ENCODE measurements at places on chromosomes 13 and 19. TPM values are rescaled to one million over a fixed set of nuclear protein-coding genes. Genes with fewer than 3 reads are reported as not detected.
A peak's percentile ranks its signal among the peaks of the same experiment; 100 is the strongest.

GRCh38 chr13:73939603-73940002, 194.6 kb downstream of the KLF12 start:
- H3K4me3 ChIP-seq: no peak overlapping the region
- no peak overlapping the region for H3K27ac ChIP-seq
- H3K27me3 ChIP-seq: no peaks in the 10 kb centered on the region
- H3K4me1 ChIP-seq: no peaks in the 10 kb centered on the region
- DNase-seq: no peak

- H3K36me3 ChIP-seq: no peaks in the 10 kb centered on the region
- H3K4me1 ChIP-seq: no peaks in the 10 kb centered on the region
- H3K4me3 ChIP-seq: no peak overlapping the region
- no peak for DNase-seq
- H3K27ac ChIP-seq: no peak overlapping the region
- H3K27me3 ChIP-seq: no peaks in the 10 kb centered on the region
These were observed 176.5 kb downstream of the USP12 start for GRCh38 chr13:26995159-26995558.

- no peak for DNase-seq
- peaks cover 18% of the 10 kb centered on the region for H3K4me1 ChIP-seq
- H3K36me3 ChIP-seq: no peaks in the 10 kb centered on the region
- no peak overlapping the region for H3K27ac ChIP-seq
- H3K4me3 ChIP-seq: no peak overlapping the region
- H3K27me3 ChIP-seq: no peaks in the 10 kb centered on the region
These were observed 55.5 kb upstream of the KATNAL1 start for GRCh38 chr13:30362869-30363268.

GRCh38 chr19:17497149-17497798, 14.2 kb upstream of the PGLS start:
- H3K27ac ChIP-seq: no peak overlapping the region
- H3K27me3 ChIP-seq: no peaks in the 10 kb centered on the region
- H3K4me1 ChIP-seq: no peaks in the 10 kb centered on the region

DNA sequence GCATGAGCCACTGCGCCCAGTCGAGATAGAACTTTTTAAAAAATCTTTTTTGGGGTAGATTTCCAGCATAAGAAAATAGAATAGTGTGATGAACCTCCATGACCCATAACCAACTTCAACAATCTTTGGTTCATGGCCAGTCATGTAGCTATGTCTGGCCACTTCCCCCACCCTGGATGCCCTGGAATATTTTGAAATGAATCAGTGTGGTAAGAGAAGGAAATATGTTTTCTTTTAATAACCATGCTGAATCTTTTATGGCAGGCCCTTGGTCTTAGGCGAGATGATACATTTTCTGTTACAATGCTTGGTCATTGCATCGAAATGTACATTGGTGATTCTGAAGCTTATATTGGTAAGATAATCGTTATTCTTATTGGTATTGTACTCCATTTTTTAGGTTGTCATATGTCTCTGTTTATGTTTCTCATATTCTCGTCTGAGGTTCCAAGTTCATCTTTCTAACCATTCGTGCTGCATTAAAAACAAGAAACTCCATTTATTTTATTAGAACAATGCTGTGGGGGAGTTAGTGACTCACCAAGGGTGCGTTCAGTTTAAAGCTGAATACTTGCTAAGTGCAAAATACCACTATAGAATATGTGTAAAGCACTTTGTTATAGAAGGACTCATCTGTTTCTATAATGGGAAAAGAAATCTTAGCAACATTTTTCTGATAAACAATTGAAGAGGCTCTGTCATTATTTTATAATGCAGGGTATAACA, 16.4 kb upstream of the UPF3A start:
- no peaks in the 10 kb centered on the region for H3K27me3 ChIP-seq
- H3K4me3 ChIP-seq: no peak overlapping the region
- no peak for DNase-seq
- H3K4me1 ChIP-seq: peaks cover 13% of the 10 kb centered on the region
- no peak overlapping the region for H3K27ac ChIP-seq

PRPF31 gene
- 57.1 TPM for total RNA-seq

GRCh38 chr13:31887286-31887685, 144.3 kb upstream of the FRY start:
- no peak overlapping the region for H3K27ac ChIP-seq
- no peaks in the 10 kb centered on the region for H3K36me3 ChIP-seq
- H3K27me3 ChIP-seq: no peaks in the 10 kb centered on the region
- peaks cover 20% of the 10 kb centered on the region for H3K4me1 ChIP-seq
- no peak overlapping the region for H3K4me3 ChIP-seq
- no peak for DNase-seq

FOXA3 gene
- not detected for total RNA-seq

PSG1 gene
- not detected for total RNA-seq

GRCh38 chr19:44019498-44019897, 5.7 kb upstream of the ZNF222 start:
- H3K27ac ChIP-seq: no peak overlapping the region
- DNase-seq: no peak
- H3K4me1 ChIP-seq: no peaks in the 10 kb centered on the region
- H3K4me3 ChIP-seq: no peak overlapping the region

DNA sequence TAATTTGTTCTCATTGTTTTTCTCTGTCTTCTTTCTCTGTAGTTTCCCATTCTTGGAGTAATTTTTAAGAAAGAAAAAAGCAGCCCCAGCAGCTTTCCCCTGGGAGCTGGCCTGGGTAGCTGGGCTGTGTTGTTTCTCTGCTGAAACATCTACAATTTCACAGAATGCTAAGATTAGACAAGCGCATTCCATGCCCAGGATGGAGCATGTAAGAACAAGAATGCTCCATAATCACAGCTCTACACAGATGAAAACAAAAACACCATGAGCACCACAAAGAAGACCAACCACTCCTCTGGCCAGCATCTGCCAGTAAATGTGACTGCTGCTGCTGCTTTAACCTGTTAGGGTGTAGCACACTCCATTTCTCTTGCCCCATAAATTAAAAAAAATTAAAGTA, 239.2 kb upstream of the SLITRK1 start:
- no peak overlapping the region for H3K27ac ChIP-seq
- no peaks in the 10 kb centered on the region for H3K27me3 ChIP-seq
- H3K4me3 ChIP-seq: no peak overlapping the region
- DNase-seq: no peak

- H3K4me3 ChIP-seq: no peak overlapping the region
- no peak overlapping the region for H3K27ac ChIP-seq
- DNase-seq: peak; percentile 46
- no peaks in the 10 kb centered on the region for H3K36me3 ChIP-seq
These were observed 565.1 kb downstream of the LIG4 start for GRCh38 chr13:107650081-107650701.

- H3K4me1 ChIP-seq: peaks cover 59% of the 10 kb centered on the region
- DNase-seq: peak; percentile 90
- H3K36me3 ChIP-seq: no peaks in the 10 kb centered on the region
These were observed 29.3 kb upstream of the NANOS3 start for GRCh38 chr19:13847407-13848339.

DNA sequence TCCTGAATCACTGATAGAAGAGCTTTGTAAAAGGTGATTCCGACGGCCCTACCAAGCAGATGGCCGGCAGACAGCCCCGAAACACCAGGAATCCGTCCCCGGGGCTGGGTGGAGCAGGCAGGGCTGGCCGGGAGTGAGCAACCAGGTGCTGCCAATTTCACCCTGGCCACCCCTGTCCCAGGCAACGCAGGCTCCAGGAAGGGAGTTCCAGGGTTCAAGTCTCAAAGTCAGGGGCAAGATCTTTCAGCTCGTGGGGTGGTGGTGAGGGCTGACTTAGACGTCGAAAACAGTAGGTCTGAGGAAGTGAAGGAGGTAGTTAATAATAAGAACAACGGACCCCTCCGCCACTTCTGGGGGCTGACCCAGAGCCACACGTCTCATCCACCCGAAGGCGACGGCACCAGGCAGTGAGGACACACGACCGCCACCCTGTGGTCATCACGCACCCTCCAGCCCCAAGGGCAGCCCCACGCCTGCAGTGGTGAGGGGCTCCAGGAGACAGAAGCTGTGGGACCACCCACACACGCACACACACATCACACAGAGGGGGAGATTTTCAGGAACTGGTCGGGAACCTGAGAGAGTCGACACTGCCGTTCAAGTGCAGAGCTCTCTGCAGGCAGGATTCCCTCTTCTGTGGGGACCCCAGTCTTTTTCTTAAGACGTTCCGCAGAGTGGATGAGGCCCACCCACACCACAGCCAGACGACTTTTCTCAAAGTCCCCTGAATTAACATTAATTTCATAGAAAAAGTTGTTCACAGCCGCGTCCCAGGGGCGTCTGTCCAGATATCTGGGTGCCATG, 67.2 kb downstream of the SPACA7 start:
- H3K4me3 ChIP-seq: no peak overlapping the region
- DNase-seq: no peak
- H3K36me3 ChIP-seq: no peaks in the 10 kb centered on the region
- H3K27me3 ChIP-seq: peaks cover 7% of the 10 kb centered on the region
- H3K27ac ChIP-seq: no peak overlapping the region
- H3K4me1 ChIP-seq: no peaks in the 10 kb centered on the region

ZNF574 gene
- 22.6 TPM for total RNA-seq

DNA sequence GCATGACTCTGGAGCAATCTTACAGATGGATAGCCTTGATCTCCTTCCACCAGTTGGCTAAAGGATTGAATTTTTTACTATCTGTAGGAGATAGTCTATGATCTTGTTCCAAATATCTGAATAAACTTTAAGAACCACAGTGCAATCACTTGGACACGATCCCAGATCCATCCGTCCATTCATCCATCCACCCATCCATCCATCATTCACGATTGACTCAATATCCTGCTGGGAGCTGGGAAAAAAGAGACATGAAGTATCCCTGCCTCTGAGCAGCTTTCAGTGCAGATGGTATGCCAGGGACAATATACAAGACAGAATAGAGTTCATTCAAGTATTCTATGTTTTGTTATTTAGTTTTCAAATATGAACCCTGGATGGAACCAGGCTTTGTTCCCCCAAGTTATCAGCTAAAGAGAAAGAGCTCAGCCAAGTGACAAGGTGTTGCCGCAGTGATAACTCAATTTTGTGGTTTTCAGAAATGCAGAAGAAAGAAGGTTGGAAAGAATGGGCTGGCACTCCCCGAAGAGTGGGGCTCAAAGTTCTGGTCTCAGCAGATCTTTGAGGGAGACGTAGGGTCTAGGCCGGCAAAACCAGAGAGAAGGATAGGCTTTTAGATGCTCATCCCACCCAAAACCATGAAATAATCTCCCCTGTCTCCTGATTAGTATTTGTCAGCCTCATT, 66.3 kb downstream of the IRS2 start:
- no peak overlapping the region for H3K4me3 ChIP-seq
- no peaks in the 10 kb centered on the region for H3K27me3 ChIP-seq
- DNase-seq: no peak

ZNF415 gene
- 37.6 TPM for total RNA-seq

IL4I1 gene
- not detected for total RNA-seq

GRCh38 chr13:99792079-99792921, 179.3 kb downstream of the ZIC5 start:
- no peak for DNase-seq
- no peak overlapping the region for H3K4me3 ChIP-seq
- no peaks in the 10 kb centered on the region for H3K36me3 ChIP-seq
- no peaks in the 10 kb centered on the region for H3K27me3 ChIP-seq
- no peak overlapping the region for H3K27ac ChIP-seq
- no peaks in the 10 kb centered on the region for H3K4me1 ChIP-seq

WDR88 gene
- not detected for total RNA-seq

DNA sequence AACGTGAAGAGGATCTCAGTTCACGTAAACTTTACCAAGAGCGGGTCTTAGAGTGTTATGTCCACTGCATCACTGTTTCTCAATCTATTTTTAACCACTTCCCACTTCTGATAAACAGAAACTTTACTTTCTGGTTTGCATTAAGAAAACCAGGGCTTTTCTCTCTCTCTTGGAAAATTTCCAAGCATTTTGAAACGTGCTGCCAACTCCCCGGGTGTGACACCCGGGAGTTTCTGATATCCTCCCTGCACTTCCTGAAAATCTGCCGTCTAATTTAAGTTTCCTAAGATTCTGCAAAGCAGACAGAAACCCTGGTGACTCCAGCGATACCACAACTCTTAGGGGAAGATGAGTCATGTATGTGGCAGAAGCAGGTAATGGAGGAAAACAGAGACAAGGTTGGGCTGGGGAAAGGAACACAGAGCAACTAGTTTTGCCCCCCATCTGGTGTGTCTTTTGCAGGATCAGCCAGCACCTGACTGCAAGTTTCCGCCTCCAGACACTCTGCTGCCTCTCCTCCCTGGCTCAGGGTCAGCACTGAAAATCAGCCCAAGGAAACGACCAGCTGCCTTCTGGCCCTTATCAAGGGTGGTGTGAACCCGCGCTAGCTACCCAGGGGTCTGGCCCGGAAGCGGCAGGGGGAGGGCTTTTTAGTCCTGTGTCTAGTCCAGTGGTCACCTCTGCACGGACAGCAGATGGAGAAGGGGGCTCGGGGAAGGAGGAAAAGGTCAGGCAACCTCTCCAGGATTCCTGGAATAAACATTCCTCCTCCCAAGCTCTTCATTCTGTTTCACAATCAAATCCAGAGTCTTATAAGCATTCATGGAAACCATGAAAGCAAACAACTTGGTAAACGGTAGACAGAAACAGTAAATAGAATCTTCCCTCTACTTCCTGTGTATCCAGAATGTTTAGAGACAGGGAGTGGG, 11.3 kb upstream of the FFAR2 start:
- H3K4me3 ChIP-seq: no peak overlapping the region
- peak; percentile 58 for DNase-seq
- peak overlapping the region; percentile 76 for H3K27ac ChIP-seq
- H3K4me1 ChIP-seq: peaks cover 44% of the 10 kb centered on the region

- no peak overlapping the region for H3K27ac ChIP-seq
- H3K27me3 ChIP-seq: no peaks in the 10 kb centered on the region
- peaks cover 12% of the 10 kb centered on the region for H3K4me1 ChIP-seq
- DNase-seq: no peak
These were observed 52.0 kb upstream of the C13orf46 start for GRCh38 chr13:114025714-114026431.

DNA sequence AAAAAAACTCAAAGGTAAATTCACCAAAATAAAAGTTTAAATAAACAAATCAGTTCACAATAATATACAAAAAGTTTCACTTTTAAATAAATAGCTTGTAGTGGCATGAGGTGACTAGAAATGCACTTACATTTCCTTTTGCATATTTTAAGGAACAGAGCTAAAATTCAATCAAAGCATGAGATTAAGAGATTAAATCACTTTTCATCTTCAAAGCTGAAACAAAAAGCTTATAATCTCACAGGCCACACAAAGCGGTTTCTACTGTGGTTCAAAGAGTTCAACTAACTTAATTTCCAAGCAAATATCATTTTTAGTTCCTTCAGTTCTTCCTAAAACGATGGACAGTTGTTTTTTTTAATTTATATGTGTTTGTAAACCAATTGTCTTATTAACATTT, 38.9 kb downstream of the TSC22D1 start:
- H3K27ac ChIP-seq: no peak overlapping the region
- no peaks in the 10 kb centered on the region for H3K36me3 ChIP-seq
- DNase-seq: no peak
- no peak overlapping the region for H3K4me3 ChIP-seq

HPN gene
- total RNA-seq: 16.3 TPM

- no peaks in the 10 kb centered on the region for H3K4me1 ChIP-seq
- H3K27me3 ChIP-seq: no peaks in the 10 kb centered on the region
- no peak overlapping the region for H3K4me3 ChIP-seq
- H3K36me3 ChIP-seq: no peaks in the 10 kb centered on the region
- H3K27ac ChIP-seq: no peak overlapping the region
These were observed 4.9 kb upstream of the IFNL4 start for GRCh38 chr19:39253374-39254149.
